H1 (cell line): ENCODE measurements at places on chromosomes 4 and X.
A peak's percentile ranks its signal among the peaks of the same experiment; 100 is the strongest.

- H3K36me3 ChIP-seq = no peaks in the 10 kb centered on the region
- no peaks in the 10 kb centered on the region for H3K4me1 ChIP-seq
- no peak for DNase-seq
- no peaks in the 10 kb centered on the region for H3K27me3 ChIP-seq
These were observed 134.2 kb downstream of the FANCB start for GRCh38 chrX:14738643-14739042.

GRCh38 chrX:69089203-69089602, 76.0 kb downstream of the PJA1 start:
- H3K4me3 ChIP-seq = no peak overlapping the region
- no peaks in the 10 kb centered on the region for H3K36me3 ChIP-seq
- H3K4me1 ChIP-seq = no peaks in the 10 kb centered on the region
- no peaks in the 10 kb centered on the region for H3K27me3 ChIP-seq

DNA sequence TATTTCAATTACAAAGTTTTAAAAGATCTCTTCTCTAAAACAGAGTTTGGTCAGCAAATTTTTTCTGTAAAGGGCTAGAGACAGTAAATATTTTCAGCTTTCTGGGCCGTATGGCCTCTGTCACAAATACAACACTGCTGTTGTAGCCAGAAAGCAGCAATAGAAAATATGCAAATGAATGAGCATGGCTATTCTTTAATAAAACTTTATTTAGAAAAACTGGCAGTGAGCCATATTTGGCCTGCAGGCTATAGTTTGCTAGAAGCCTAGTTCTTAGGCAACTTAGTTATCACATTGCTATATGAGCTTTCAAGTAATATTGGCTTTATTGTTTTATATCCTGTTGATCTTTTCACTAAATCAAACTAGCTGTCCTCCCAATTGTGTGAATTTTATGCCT, 26.5 kb upstream of the XK start:
- no peaks in the 10 kb centered on the region for H3K36me3 ChIP-seq
- no peak overlapping the region for H3K4me3 ChIP-seq
- no peaks in the 10 kb centered on the region for H3K4me1 ChIP-seq
- no peak overlapping the region for H3K27ac ChIP-seq
- H3K27me3 ChIP-seq = no peaks in the 10 kb centered on the region

DNA sequence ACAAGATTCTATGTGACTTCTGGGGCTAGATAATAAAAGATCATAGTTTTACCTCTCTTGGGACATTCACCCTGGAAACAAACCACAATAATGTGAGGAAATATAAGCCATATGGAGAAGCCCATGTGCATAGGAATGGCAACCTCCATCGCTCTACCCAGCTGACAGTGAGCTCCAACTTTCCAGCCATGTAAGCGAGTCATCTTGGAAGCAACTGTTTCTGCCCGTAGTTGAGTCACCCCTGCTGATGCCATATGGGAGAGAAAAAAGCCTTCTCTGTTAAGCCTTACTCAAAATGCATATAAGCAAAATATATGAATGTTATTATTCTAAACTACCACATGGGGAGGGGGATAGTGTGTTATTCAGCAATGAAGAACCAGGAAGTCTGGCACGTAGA, 31.4 kb upstream of the RELL1 start:
- H3K4me3 ChIP-seq = no peak overlapping the region
- no peaks in the 10 kb centered on the region; the same call in 1 of the 2 replicates for H3K4me1 ChIP-seq
- H3K27me3 ChIP-seq = no peaks in the 10 kb centered on the region
- no peak overlapping the region for H3K27ac ChIP-seq
- no peaks in the 10 kb centered on the region for H3K36me3 ChIP-seq
- no peak for DNase-seq

- no peak overlapping the region for H3K27ac ChIP-seq
- H3K4me3 ChIP-seq = peak overlapping the region; percentile 82
- peaks cover 4% of the 10 kb centered on the region; the same call in 1 of the 2 replicates for H3K4me1 ChIP-seq
- H3K36me3 ChIP-seq = no peaks in the 10 kb centered on the region
These were observed 670 bp downstream of the PAPSS1 start for GRCh38 chr4:107719207-107719921.

DNA sequence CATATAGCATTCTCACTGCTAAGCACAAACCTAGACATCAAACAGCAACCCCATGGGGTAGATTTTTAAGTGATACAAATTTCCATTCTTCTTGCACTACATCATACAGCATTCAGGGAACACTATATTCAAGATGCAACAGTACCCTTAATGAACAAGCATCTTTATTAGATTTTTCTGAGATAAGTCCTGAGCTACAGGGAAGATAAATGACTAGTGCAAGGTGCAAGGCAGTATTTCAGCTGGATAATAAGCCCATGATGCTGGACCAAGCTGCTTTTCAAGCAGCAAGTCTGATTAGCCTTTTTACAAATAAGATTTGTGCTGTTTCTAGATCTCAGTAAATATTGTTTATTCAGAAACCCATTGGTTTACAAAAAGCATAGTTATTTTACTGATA, 192.6 kb upstream of the ATOH1 start:
- no peak overlapping the region for H3K4me3 ChIP-seq
- H3K27ac ChIP-seq = no peak overlapping the region
- H3K36me3 ChIP-seq = no peaks in the 10 kb centered on the region
- DNase-seq = no peak
- H3K4me1 ChIP-seq = no peaks in the 10 kb centered on the region

DNA sequence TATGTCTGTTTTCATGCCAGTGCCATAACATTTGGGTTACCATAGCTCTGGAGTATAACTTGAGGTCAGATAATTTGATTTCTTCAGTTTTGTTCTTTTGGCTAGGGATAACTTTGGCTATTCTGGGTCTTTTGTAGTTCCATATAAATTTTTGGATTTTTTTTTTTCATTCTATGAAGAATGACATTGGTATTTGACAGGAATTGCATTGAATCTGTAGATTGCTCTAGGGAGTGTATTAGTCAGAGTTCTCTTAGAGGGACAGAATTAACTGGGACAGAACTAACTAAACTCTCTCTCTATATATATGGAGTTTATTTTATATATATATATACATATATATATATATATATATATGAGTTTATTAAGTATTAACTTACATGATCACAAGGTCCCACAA, 32.2 kb upstream of the SLIT2 start:
- H3K27ac ChIP-seq = no peak overlapping the region
- H3K36me3 ChIP-seq = no peaks in the 10 kb centered on the region
- H3K27me3 ChIP-seq = no peaks in the 10 kb centered on the region
- no peak overlapping the region for H3K4me3 ChIP-seq
- DNase-seq = no peak

DNA sequence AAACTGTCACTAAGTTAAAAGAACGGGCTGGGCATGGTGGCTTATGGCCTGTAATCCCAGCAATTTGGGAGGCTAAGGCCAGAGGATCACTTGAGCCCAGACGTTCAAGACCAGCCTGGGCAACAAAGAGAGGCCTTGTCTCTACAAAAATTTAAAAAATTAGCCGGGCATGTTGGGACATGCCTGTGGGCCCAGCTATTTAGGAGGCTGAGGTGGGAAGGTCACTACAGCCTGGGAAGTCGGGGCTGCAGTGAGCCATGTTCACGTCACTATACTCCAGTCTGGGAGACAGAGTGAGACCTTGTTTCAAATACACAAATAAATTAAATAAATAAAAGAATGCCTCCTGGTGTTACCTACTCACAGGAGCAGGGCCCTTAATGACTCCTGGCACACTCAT, 69.5 kb downstream of the APBB2 start:
- peaks cover 7% of the 10 kb centered on the region; the same call in 1 of the 2 replicates for H3K4me1 ChIP-seq
- H3K36me3 ChIP-seq = peaks cover 3% of the 10 kb centered on the region; the same call in 1 of the 2 replicates
- no peaks in the 10 kb centered on the region for H3K27me3 ChIP-seq
- no peak overlapping the region for H3K4me3 ChIP-seq
- peak overlapping the region; percentile 57 for H3K27ac ChIP-seq

GRCh38 chr4:88735564-88735963, 37.9 kb upstream of the NAP1L5 start:
- no peak overlapping the region for H3K27ac ChIP-seq
- no peak overlapping the region for H3K4me3 ChIP-seq
- no peaks in the 10 kb centered on the region for H3K36me3 ChIP-seq

- no peaks in the 10 kb centered on the region for H3K36me3 ChIP-seq
- H3K27me3 ChIP-seq = no peaks in the 10 kb centered on the region
- peak overlapping the region; percentile 96 for H3K4me3 ChIP-seq
- no peak for DNase-seq
These were observed 1.2 kb downstream of the ELF2 start for GRCh38 chr4:139175646-139176301.

DNA sequence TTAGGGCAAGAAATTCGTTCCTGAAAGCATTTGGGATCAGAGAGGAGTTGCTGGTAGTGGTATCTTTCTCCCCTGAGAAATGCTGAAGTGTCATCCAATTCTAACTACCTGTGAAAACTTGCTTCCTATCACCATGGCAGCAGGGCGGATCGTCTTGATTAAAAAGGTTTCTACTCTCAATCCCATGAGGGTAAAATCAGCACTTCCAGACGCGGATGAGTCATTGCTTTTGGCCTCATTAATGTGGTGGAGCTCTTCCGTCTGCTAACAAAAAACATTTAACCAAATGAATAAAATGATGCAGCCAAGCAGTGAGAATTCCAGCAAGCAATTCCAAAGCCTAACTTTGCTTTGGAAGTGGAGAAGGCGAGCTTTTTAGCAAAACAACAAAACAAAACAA, 325.6 kb downstream of the CAMK2D start:
- no peaks in the 10 kb centered on the region for H3K27me3 ChIP-seq
- DNase-seq = no peak
- no peaks in the 10 kb centered on the region for H3K4me1 ChIP-seq
- no peak overlapping the region for H3K4me3 ChIP-seq
- H3K27ac ChIP-seq = no peak overlapping the region

DNA sequence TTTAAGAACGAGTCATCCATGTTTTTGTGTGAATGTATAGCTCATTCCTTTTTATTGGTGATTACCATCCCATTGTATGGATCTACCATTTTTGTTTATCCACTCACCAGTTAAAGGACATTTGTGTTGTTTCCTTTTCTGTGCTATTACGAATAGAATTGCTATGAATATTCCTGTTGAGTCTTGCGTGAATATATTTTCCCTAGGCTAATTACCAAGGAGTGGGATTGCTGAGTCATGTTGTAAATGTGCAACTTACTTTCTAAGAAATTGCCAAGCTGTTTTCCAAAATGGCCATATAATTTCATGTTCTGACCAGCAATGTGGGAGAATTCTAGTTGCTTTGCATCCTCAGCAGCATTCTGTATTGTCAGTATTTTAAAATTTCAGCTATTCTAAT, 51.3 kb downstream of the YIPF6 start:
- H3K27me3 ChIP-seq = no peaks in the 10 kb centered on the region
- no peaks in the 10 kb centered on the region for H3K36me3 ChIP-seq
- no peak overlapping the region for H3K4me3 ChIP-seq

DNA sequence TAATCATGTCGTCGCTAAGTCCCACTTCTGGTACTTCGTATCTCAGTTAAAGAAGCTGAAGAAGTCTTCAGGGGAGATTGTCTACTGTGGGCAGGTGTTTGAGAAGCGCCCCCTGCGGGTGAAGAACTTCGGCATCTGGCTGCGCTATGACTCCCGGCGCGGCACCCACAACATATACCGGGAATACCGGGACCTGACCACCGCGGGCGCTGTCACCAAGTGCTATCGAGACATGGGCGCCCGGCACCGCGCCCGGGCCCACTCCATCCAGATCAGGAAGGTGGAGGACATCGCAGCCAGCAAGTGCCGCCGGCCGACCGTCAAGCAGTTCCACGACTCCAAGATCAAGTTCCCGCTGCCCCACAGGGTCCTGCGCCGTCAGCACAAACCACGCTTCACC, 11.3 kb downstream of the PNCK start:
- no peak overlapping the region for H3K27ac ChIP-seq
- H3K36me3 ChIP-seq = no peaks in the 10 kb centered on the region
- H3K4me3 ChIP-seq = peak overlapping the region; percentile 40
- H3K27me3 ChIP-seq = no peaks in the 10 kb centered on the region

DNA sequence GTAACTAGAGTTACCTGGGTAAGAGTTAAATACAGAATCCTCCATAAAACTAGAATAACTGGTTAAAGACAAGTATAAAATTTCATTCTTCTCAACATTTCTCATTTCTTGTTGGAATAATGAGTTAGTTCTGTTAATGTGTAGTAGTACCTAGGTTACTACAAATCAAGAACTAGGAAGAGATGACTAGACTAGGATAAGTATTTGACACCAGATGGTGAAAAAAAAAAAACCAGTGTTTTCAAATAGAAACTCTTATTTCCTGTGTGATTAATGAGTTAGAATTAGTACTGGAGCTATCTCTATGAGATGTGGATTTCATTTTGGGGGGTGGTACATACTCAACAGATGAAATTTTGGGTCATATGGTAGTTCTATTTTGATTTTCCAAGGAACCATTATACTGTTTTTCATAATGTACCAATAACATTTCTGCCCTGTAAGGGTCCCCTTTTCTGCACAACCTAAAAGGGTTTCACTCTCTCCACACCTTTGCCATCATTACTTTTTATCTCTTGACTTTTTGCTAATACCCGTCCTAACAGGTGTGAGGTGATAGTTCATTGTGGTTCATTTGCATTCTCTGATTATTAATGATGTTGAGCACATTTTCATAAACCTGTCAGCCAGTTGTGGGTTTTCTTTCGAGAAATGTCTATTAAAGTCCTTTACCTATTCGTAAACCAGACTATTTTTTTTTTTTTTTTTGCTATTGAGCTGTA, 1.7 kb upstream of the VCX start:
- DNase-seq = no peak
- no peaks in the 10 kb centered on the region for H3K36me3 ChIP-seq
- no peaks in the 10 kb centered on the region for H3K4me1 ChIP-seq
- H3K4me3 ChIP-seq = no peak overlapping the region
- H3K27me3 ChIP-seq = no peaks in the 10 kb centered on the region

DNA sequence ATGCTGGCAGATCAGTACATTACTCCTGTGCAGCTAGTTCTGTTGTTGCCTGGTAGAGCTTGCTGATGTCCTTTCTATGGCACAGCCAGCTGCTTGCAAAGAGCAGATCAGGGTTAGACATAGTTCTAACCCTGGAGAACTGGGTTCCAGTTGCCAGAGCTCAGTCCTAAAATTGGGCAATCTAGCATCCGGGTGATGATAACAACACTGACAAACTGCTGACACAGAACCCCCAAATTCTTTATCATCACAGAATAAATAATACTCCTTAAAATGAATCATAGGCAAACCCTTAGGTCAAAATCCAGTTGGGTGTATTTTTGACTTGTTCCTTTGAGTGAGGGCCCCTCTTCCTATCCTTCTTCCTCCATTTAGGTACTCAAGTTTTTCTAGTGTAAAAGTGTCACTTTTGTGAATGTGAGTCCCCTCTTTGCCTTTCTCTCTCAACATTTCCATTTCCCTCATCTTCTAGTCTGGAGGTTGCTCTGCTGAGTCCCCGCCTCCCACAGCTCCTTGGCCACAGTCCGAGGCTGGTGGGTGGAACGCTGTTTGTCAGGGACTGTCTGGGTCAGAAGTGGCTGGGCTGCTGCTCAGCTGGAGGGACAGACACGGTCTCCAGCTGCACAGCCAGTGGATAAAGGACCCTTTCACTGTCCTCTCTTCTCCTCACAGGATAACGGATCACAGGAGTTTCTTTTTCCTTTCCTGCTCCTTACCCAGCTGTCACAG, 93.6 kb upstream of the RASGEF1B start:
- no peaks in the 10 kb centered on the region for H3K36me3 ChIP-seq
- H3K27me3 ChIP-seq = no peaks in the 10 kb centered on the region
- H3K27ac ChIP-seq = no peak overlapping the region
- no peak overlapping the region for H3K4me3 ChIP-seq
- H3K4me1 ChIP-seq = no peaks in the 10 kb centered on the region; the same call in 1 of the 2 replicates
